ENCODE measurements at places on chromosomes 3 and 15.
A peak's percentile ranks its signal among the peaks of the same experiment; 100 is the strongest.

DNA sequence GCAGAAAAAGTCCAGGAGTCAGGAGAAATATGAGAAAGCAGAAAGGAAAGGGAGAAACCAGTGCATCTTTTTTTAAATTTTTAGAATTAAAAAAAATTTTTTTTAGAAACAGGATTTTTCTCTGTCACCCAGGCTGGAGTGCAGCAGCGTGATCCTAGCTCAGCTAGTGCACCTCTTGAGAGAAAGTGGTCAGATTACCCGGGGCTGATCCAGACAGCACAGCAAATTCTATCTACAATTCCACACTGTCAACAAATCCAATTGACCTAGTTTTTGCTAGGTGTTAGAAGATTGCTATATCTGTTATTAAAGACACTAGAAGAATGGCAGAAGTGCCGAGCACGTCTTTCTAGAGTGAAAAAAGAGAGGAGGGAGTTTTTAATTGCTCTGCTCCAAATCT, 117.3 kb downstream of the RFTN1 start:
- DNase-seq, result no peak

GRCh38 chr3:178436773-178437172, 99.5 kb upstream of the KCNMB2 start:
- DNase-seq, result peak; percentile 28

GRCh38 chr3:80696280-80696679, 928.5 kb upstream of the ROBO1 start:
- DNase-seq, result no peak

GRCh38 chr15:78224023-78224411, 10.3 kb downstream of the ACSBG1 start:
- peak; percentile 29 for DNase-seq

GRCh38 chr15:91414124-91414523, 314.1 kb downstream of the SV2B start:
- no peak for DNase-seq

GRCh38 chr3:54777141-54777540, 150.7 kb downstream of the LRTM1 start:
- no peak for DNase-seq

DNA sequence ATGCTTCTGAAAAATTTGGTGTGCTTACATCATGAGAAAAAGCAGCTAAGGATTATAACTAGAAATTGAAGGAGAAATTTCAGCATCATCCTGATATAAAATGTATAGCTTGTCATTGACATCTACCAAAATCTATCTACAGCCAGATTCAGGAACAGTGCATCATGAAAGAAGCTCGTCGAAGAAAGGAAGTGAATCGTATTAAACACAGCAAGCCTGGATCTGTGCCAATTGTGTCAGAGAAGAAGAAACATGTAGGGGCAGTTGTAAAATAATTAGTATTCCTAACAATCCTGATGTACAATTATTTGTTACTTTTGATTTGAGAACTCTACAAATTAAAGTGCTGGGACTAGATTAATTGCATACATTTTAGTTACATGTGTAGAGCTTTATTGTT, 37.2 kb downstream of the AP4E1 start:
- no peak for DNase-seq

DNA sequence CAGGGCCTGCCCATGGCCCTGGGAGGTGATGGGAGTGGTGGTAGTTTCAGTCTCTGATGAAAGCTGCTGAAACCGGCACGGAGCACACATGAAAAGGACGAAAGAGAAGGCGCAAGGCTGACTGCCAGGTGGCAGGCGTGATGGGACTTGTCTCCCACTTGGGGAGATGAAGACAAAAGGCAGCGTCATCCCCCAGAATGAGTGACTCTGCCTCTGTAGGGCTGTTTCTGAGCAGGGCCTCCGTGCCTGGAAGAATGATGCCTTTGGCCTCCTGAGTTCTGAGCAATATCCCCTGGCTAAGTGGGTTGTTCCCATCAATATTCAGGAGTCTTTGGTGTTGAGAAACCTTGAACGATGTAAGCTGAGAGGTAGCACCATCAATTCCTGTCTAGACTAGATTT, 237.8 kb downstream of the OPA1 start:
- DNase-seq, result no peak

GRCh38 chr3:14216257-14217048, 37.8 kb downstream of the LSM3 start:
- no peak for DNase-seq

DNA sequence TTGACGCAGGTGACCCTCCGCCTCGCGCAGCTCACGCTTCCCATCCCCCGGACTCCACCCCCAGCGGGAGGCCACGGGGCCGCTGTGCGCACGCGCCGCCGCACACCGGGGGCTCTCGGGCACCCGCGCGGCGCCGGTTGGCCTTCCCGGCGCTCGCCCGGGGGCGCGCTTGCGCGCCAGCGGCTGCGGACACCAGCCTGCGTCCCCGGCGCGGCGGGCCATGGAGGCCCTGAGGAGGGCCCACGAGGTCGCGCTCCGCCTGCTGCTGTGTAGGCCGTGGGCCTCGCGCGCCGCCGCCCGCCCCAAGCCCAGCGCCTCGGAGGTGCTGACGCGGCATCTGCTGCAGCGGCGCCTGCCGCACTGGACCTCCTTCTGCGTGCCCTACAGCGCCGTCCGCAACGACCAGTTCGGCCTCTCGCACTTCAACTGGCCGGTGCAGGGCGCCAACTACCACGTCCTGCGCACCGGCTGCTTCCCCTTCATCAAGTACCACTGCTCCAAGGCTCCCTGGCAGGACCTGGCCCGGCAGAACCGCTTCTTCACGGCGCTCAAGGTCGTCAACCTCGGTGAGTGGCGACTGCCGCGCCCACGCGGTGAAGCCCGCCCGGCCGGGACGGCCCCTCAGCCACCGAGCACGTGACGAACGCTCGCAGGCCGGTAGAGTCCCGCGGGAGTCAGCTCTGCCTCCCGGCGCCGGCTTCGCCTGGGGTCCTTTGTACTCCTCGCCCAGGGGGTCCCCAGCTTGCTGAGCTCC, at the start of gene C15orf61:
Gene C15orf61, plus strand, starts transcription at position 103 of the 754 bp plus-strand sequence. Its CDS starts 118 bp downstream, at position 221.
- DNase-seq, result peak; percentile 91

GRCh38 chr3:15693355-15693754, 91.8 kb downstream of the BTD start:
- DNase-seq, result no peak

GRCh38 chr15:69393831-69394491, 20.2 kb upstream of the KIF23 start:
- no peak for DNase-seq

- no peak for DNase-seq
Measured at GRCh38 chr15:81113861-81114291, 20.2 kb upstream of the CFAP161 start.

DNA sequence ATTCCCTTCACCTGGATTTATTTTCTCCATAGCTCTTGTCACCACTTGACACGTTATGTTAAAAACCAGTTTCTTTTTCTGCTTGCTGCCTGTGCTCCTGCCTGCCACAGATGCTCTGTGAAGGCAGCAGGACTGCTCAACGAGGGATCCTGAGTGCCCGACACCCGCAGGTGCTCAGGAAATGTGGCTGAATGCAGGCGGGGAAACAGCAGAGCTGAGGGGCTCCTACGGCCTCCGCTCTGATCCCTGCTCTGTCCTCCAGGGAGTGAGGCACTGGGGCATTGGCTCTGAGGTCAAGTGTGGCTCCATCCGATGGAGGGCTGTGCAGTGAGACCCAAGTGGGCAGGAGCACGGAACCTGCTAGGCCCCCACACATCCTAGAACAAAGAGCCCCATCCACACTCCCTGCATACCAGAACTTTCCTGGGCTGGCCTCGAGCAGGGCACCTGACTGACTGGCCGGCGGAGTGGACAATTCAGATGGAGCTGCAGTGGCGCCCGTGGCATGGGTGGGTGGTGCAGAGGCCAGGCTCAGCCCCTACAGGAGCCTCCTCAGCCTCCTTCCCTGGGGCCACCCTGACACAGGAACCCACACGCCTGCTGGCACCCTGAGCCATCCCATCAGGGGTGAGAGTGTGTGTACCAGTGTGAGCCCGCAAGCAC, 27.9 kb downstream of the IQSEC1 start:
- DNase-seq, result no peak

- no peak for DNase-seq
Measured at GRCh38 chr3:123909785-123910184, 25.7 kb upstream of the MYLK start.

- no peak for DNase-seq
Measured at GRCh38 chr3:75220932-75221331, 443.2 kb upstream of the FRG2C start.

DNA sequence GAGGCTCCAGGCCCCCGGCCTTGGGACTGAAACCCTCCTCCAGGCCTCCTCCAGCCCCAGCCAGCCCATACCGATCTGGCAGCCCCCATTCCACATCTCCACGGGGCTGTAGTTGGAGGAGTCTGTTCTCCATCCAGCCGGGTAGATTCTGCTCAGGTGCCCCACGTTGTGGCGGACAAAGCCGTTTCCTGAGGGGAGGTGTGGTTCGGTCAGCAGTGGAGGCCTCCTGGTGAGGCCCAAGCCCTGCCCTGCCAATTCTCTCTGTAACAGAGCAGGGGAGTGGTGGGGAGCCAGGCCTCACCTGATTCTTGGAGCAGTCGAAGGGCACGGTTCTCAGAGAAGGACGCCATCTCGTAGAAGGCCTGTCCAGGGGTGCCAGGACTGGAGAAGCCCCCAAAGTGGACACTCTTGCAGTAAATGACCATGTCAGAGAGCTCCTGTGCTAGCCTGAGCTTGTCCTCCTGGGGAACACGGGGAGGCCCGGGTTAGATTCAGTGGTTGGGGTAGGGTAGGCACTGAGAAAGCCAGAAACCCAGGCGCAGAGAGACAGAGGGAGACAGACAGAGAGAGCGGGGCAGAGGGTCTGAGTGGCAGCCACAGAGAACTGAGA, 18.5 kb downstream of the VILL start:
- no peak for DNase-seq

DNA sequence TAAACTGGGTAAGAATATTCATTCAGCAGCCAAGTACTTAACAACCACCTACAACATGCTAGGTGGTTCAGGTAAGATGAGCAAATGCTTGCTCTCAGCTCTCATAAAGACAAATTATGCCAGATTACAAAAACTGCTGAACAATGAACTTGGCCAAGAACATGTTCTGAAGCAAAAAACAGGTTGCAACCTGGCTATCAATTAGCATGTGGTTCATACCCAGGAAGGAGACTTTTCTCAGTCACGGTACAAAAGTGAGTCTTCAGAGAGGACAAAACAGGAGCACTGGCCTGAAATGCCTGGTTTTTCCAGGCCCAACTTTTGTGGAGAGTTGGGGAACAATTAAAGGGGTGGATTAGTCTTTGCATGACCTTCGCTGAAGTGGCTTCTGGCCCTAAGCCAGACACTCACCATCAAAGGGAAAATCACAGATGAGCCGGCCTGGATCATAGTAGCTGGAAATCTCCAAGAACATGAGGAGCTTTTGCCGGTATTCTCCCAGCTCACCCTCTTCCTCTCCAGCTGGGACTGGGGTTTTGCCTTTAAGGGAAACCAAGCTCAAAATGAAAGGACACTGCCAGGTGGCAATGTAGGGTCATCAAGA, 7.6 kb upstream of the PLA2G4F start:
- DNase-seq, result no peak

DNA sequence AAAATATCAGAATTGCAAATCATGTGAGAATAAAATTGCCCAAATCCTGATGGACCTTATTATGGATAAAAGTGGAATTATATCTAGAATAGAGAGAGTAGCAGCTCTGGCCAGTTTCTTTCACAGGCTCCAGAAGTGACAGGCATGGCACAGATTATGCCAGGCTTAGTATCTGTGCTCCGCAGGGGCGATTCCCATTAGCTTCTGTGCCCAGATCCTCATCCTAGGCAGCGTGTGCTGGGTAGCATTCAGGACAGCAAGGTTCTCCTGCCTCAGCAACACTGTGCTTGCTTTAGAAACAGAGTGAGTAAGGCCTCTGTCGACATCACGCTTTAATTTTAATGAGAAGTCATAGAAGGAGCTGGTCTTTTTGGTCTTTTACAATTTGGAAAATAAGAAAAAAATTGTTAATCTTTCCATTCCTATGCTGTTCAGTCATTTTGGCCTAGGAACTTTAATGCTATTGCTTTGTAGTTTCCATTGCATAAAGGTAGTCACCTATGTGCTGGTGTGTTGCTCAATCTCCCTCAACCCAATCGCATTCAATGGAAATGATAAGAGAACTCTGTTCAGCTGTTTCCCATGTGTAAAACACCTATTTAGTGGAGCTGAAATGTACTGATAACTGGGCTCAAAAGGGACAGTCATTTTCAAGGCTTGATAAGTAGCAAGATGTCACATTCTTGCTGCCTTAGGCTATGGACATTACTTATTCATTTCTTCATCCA, 770.1 kb downstream of the AGBL1 start:
- DNase-seq, result no peak

DNA sequence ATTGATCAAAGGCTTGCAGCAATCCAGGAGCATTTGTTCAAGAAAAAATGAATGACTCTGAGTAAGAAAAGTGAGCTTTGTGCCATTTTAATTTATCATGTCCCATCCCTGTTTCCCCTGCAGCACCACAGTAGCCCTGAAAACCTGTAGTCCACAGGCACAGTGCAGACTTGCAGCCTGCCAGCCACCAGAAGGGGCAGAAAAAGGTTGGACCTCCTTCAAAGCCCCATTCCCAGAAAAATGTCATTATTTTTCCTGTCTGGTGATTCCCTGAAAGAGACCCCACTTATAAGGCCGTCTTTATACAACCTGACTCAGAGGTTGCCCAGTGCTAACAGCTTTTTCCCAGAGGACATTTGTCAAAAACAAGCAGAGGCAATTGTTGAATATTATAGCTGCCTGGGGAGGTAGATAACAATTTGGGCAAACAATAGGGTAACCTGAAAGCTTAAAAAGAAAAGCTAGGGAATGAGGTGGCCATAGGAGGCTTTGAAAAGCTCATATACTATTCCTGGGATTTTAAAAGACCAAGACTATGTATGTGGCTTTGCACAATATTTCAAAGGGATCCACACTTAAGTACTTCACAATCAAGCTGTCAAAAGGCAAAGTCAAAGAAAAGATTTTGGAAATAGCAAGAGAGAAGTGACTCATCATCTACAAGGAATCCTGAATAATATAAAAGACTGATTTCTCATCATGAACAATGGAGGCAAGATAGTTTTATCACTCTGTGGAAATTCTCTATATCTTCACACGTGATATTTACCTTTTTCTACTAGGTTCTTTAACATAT, 136.8 kb upstream of the PLXNA1 start:
- DNase-seq, result no peak

- DNase-seq, result peak; percentile 58
Measured at GRCh38 chr3:193040836-193041672, 123.4 kb upstream of the MB21D2 start.

GRCh38 chr15:38029736-38030135, 95.3 kb downstream of the TMCO5A start:
- DNase-seq, result no peak

DNA sequence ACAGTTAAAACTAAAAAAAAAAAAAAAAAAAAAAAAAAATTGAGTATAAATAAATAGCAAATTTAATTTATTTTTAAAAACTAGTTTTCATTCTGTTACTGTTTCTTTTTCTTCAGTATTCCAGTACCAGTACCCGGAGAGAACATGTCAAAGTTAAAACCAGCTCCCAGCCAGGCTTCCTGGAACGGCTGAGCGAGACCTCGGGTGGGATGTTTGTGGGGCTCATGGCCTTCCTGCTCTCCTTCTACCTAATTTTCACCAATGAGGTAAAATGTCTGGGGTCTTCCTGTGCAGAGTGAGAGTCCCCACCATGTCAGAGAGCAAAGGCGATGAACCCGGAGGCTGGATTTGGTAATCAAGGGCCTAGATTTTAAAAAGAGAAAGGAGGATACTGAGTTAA, 4.4 kb downstream of the TMEM43 start:
- no peak for DNase-seq
